ENCODE measurements at places on chromosomes 16 and 17.

DNA sequence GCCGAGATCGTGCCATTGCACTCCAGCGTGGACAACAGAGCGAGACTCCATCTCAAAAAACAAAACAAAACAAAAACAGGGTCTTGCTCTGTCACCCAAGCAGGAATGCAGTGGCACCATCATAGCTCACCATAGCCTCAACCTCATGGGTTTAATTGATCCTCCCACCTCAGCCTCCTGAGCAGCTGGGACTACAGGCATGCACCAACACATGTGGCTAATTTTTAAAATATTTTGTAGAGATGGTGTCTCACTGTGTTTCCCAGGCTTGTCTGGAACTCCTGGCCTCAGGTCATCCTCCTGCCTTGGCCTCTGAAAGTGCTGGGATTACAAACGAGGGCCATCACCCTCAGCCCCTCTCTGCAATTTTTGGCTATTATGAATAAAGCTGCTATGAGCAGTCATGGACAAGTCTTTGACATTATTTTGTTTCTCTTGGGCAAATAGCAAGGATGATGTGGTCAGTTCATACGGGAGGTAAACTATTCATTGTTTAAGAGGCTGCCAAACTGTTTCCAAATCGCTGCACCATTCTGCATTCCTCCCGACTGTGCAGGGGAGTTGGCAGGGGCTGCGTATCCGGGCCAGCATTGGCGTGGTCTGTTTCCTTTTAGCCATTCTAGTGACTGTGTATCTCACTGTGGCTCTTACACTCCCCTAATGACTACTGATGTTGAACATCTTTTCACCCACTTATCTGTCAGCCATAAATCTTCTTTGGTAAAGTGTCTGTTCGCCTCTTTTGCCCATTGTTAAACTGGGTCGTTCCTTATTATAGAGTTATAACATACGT lies 21.1 kb downstream of the EIF4A3 start:
- DNase-seq, result no peak

DNA sequence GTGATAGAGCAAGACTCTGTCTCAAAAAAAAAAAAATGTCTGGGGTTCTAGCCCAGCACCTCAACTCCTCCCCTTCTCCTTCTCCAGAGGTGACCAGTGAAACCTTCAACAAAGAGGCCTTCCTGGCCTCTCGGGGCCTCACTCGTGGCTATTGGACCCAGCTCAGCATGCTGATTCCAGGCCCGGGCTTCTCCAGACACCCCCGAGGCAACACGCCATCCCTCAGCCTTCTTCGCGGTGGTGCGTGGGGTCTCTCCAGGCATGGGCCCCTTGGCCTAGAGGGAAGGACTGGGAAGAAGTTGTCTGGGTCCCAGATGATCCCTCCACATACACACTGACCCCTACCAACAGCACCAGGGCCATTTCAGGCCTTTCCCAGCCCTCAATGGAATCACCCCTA lies 3.5 kb upstream of the CXCL16 start:
- no peak for DNase-seq

- no peak for DNase-seq
Measured at GRCh38 chr16:30357715-30358576, 2.8 kb upstream of the CD2BP2 start.

- peak; percentile 71 for DNase-seq
Measured at GRCh38 chr17:9817086-9817485, 4.8 kb downstream of the GSG1L2 start.

All from PC-3 (cell line).